Natural killer cell treated with Interleukin-12 subunit alpha and Interleukin-12 subunit beta and Interleukin-15 and Interleukin-18, amount 100 ng/mL, for 72 hours (primary cell): ENCODE measurements at places on chromosomes 12 and 14. TPM values are rescaled to one million over a fixed set of nuclear protein-coding genes. Genes with fewer than 3 reads are reported as not detected.

GRCh38 chr14:104184911-104185499 is 46.6 kb downstream of the KIF26A start:
- DNase-seq: no peak

- DNase-seq: no peak
Observed at GRCh38 chr12:28568118-28568517, 377.9 kb downstream of the CCDC91 start.

DNA sequence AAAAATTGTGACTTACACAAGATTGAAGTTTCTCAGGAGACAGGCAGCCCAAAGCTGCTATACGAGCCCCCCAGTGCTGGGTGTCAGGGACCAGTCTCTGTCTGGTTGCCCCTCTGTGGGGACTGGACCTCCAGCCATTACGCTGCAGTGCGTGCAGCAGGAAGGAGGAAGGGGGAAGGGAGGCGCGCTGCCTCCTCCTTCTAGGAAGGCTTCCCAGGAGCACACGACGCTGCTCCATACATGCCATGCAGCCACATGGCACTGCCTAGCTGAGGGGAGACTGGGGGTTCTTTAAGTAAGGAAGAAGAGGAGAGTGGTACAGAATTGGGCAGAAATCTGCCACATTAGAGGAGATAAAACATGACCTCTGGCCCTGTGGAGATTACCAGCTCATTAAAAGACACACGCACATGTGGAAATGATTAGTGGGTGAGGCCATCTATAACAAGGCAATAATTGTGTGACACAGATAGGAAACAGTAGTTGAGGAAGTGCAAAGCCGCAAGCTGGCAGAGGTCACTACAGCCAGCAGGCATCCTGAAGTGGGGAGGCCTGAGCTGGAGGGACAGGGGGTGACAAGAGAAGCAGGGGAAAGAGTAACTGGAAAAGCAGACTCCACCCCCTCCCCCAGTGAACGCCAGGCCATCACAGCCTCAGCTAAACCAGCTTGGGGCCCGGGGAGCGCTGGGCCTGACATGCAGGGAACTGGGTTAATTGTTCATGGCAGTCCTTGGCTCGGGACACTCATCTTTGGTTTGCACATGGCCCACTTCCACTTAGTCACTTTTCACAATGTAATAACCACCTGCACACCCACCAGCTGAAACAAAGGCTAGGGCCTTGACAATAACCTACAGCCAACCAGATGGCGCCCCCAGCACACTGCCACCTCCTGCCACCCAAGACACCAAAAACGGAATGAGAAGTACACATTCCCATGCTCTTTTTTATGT is 39.6 kb downstream of the CCDC88C start:
- peak; percentile 82 for DNase-seq

GRCh38 chr12:15407025-15407424 is 84.7 kb downstream of the PTPRO start:
- no peak for DNase-seq

DNA sequence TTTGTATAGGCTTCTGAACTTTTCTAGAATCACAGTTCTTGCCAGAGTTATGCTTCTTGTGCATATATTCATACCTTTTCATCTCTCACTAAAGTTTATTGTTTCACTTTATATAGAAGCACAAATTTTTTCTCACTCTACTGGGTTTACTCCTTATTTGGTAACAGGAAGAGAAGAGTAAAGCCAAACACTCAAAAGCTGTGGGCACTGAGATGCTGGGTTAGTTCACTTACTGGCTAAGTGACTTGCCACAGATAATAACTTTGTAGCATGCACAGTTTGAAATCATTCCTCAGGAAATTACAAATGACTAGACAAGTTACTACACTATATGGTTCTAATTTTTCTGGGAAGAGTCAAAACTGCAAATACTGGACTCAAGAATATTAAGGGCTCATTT is 7.8 kb downstream of the HIGD1C start:
- DNase-seq: no peak

DNA sequence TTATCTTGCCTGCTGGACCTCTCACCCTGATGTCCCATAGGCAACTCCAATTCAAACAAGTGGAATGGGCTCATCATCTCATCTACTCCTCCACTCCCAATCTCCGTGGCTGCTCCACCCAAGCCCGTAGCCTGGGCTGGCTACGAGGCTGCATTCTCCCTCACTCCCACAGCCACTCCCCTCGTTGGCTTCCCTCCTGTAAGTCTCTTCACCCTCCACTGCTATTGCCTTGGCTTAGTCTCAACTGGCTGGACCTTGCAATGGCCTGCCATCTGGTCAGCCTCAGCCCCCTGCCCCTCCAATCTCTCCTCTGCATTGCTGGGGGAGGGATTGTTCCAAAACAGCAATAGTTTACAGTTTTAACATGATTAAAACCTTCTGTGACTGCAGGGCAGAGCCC is 44.4 kb upstream of the PELI2 start:
- no peak for DNase-seq

DNA sequence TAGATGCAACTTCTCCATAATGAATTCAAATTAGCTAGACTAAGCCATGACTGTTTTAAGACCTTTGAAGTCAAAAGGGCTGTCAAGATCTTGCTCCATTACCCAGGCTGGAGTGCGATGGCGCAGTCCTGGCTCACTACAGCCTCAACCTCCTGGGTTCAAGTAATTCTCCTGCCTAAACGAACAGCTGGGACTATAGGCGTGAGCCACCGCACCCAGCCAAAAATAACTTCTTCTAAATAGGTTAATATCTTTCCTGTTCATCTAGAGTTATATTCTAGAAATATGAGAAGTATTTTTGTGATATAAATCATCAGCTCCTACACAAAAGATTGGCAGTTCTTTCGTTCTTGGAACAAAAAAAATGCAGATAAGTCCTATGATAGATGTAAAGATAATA is 39.6 kb upstream of the SOS2 start:
- no peak for DNase-seq

DNA sequence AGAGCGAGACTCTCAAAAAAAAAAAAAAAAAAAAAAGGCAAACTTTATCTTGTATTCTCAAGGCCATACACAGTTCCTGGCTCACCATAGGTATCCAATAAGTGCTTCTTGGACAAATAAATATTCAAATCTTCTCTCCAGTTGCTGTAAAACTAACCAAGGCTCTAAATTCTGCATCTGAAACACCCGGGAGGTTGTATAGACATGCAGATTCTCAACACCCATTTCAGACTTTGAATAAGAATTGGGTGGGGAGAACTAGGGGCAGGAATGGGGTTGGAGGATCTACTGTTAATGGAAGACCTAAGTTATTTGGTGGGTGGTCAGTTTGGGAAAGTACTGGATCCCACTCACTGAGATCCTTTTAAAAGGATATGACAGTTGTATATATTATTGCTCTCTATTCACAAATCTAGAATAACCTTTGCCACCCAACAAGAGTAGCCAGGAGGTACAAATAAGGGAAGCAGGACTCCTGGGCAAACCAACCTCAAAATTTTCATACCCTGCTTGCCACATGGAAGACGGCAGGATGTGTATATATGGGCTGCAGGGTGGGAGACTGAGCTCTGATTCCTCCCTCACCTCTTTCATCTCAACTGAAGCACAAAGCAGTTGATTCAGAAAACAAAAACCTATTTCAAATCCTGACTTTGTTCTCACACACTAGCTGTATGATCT is 879 bp downstream of the GDF3 start:
- no peak for DNase-seq

DNA sequence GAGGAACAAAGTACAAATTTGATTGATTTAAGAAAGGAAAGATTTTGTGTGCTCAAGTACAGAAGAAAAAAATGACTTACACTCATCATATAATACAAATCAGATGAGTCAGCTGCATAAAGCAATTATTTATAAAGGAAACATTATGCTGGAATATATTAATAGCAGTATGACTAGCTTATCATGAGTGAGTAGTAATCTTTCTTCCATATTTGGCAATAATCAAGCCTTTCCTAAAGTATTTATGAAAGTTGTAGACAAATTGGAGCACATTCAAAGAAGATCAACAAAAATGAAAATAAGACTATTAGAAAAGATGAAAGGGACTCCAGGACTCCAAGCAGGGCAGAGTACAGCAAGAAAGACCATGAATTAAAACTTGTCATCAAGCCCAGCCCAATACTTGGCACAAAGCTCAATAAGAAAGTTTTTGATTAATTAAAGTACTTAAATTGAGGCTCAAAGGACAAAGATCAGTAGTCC is 32.8 kb downstream of the CCER1 start:
- no peak for DNase-seq

DNA sequence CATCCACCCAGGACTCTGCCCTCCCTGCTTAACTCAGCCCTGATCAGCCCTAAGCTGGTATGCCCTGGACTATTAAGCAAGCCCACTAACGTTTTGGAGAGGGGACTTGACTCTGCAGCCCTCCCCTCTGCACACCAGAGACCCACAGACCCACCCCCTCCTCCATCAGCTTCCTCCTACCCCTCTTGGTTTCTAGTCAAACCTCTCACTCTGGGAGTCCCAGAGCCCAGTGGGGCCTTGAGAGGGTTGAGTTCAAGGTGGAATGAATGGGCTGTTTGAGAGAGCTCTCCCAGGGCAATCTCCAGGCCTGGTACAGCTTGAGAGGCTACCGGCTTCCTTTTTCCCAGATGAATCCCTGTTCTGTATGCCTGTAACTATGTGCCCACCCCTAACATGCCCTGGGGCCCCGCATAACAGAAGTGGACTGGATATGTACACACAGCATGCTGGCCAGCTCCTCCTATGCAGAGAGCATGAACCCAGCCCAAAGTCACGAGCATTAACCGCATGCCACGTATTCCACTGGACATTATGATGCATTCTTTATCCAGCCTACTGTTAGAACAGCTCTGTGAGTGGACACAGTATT is 43.6 kb downstream of the IRF2BPL start:
- DNase-seq: no peak

- no peak for DNase-seq
Observed at GRCh38 chr12:30072824-30073223, 289.1 kb upstream of the TMTC1 start.

- no peak for DNase-seq
Observed at GRCh38 chr12:79057540-79057939, 193.0 kb downstream of the SYT1 start.

DNA sequence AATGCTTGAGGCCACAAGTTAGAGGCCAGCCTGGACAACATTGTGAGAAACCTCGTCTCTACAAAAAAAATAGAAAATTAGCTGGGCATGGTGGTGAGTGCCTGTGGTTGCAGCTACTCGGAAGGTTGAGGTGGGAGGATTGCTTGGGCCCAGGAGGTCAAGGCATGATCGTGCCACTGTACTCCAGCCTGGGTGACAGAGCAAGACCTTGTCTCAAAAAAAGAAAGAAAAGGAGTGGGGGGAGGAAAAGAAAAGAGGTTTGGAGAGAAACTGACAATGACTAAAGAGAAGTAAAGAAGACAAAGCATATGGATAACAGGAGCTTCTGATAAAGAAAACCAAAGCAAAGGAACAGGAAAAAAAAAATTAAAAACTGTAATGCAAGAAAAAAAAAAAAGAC is 37.4 kb upstream of the SELPLG start:
- no peak for DNase-seq

DNA sequence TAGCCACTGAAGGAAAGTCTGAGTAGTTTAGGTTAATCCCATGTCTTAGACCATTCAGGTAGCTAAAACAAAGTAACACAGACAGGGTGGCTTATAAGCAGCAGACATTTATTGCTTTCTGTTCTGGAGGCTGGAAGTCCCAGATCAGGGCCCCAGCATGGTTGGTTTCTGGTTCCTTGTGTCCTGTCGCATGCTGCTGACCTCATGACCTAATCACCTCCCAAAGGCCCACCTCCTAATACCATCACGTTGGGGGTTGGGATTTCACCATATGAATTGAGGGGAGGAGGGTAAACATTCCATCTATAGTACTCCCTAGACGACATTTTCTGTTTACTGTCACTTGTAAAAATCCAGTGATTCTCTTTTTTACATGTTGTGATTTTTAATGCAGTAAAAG is 148.6 kb downstream of the FBXL14 start:
- no peak for DNase-seq

GRCh38 chr14:21205678-21206581 is 50.1 kb upstream of the OR5AU1 start:
- DNase-seq: no peak

DNA sequence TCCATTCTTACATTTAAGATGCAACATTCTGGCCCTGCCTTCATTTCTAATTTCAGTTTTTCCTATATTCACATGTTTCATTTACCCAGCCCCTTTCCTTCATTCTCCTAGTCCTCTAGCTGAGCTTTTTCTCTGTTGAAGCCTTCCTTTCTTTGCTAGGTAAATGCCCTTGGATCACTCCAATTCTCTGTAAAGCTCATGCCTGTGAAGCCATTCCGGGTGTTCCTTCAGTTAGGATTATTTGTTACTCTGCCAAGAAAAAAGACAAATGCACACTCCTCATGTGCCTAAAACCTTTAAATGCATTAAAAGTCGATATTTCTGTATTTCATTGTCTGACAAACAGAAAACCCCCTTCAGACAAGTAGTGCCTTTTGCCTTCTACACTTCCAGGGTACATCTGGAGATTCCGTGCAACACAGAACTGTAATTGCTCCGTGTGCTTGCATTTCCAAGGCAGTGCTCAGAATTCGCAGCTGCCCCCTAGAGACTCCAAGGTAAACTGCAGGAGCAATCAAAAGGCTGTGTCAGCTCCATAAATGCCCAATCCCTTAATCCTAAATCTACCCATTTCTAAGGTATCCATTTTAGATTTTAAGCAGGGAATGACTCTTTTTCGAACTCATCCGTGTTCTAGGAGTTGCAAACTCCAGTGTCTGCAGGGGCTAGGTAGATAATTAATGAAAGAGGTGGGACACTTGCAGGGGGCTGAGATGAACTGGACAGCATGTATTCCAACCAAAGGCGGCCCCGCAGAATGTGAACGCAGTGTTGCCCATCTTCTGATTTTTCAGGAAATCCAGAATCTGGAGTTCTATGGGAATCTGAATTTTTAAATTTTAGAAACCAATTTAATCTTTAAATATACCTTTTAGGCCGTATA is 320.2 kb downstream of the GRIN2B start:
- no peak for DNase-seq

- DNase-seq: no peak
Observed at GRCh38 chr12:12445165-12445881, 88.4 kb downstream of the BORCS5 start.

FICD gene
- total RNA-seq: 14.9 TPM

MIP gene
- 0.75 TPM for total RNA-seq

AP1G2 gene
- total RNA-seq: 229 TPM

PPP1R13B gene
- 14.4 TPM for total RNA-seq

CMKLR1 gene
- total RNA-seq: 0.26 TPM

L2HGDH gene
- total RNA-seq: 14.2 TPM

FOXM1 gene
- total RNA-seq: 155 TPM

FOXG1 gene
- not detected for total RNA-seq

SERPINA1 gene
- 0.38 TPM for total RNA-seq

DCTN2 gene
- 98.7 TPM for total RNA-seq

OTOGL gene
- not detected for total RNA-seq
